ENCODE measurements at places on chromosomes 5 and 9. TPM values are rescaled to one million over a fixed set of nuclear protein-coding genes. Genes with fewer than 3 reads are reported as not detected.

The LECT2 gene
- total RNA-seq: not detected

The DRD1 gene
- total RNA-seq: not detected

The WDR38 gene
- total RNA-seq: not detected

The FYB1 gene
- total RNA-seq: 318 TPM

The RNF38 gene
- total RNA-seq: 36.4 TPM

The GDNF gene
- total RNA-seq: not detected

The FOXD4 gene
- not detected for total RNA-seq

The GIN1 gene
- total RNA-seq: 7.5 TPM

The LPAR1 gene
- total RNA-seq: not detected

The SPINK4 gene
- total RNA-seq: not detected

The NOL6 gene
- 32.2 TPM for total RNA-seq

The TMEM252 gene
- not detected for total RNA-seq

The RAPGEF6 gene
- total RNA-seq: 54.2 TPM

The HAND1 gene
- not detected for total RNA-seq

The GPX8 gene
- total RNA-seq: not detected

The SLC1A3 gene
- not detected for total RNA-seq

The SPATA31C1 gene
- not detected for total RNA-seq

The ACTBL2 gene
- total RNA-seq: not detected

The NR2F1 gene
- total RNA-seq: not detected
